ENCODE measurements at places on chromosomes 11 and 22.

DNA sequence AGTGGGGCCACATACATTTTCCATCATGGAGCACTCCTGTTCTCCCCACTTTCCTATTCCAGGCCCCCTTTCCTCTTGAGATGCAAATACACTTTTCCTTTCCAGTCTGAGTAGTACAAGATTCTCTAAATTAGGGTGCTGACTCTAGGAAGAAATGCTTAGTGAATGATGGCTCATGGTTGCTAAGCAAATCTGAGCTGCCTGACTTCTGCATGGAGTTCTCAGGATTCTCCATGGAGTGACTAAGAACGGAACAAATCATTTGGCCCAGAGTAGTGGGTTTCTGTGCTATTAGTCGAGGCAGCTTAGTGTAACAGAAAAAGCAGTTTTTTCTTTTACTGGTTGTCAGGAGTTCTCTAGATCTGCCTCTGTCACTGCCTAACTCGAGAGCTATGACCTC lies 65.4 kb upstream of the NTM start:
- DNase-seq, result no peak

DNA sequence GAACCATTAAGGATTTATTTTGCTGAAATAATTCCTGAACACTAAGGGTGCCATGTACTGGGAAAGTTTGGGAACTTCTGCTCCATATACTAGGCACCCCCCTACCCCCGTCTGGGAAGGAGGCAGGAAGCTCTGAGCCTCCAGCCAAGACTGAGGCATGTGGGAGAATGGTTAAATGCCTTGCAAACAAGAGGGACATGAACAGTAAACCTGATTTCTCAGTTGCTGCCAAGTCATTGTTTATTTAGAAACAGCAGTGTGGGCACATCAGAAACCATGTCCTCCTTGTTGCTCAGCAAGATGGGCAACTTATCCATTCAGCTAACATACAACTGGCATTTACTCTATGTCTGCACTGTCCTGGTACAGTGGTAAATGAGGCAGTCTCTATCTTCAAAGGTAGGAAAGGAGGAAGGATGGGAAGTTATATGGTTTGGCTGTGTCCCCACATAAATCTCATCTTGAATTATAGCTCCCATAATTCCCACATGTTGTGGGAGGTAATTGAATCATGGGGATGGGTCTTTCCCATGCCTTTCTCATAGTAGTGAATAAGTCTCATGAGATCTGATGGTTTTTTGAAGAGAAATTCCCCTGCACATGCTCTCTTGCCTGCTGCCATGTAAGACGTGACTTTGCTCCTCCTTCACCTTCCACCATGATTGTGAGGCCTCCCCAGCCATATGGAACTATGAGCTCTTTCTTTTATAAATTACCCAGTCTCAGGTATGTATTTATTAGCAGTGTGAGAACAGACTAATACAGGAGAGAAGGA lies 459.1 kb downstream of the MIAT start:
- no peak for DNase-seq

- no peak for DNase-seq
Observed at GRCh38 chr11:117808784-117809183, 11.8 kb upstream of the DSCAML1 start.

DNA sequence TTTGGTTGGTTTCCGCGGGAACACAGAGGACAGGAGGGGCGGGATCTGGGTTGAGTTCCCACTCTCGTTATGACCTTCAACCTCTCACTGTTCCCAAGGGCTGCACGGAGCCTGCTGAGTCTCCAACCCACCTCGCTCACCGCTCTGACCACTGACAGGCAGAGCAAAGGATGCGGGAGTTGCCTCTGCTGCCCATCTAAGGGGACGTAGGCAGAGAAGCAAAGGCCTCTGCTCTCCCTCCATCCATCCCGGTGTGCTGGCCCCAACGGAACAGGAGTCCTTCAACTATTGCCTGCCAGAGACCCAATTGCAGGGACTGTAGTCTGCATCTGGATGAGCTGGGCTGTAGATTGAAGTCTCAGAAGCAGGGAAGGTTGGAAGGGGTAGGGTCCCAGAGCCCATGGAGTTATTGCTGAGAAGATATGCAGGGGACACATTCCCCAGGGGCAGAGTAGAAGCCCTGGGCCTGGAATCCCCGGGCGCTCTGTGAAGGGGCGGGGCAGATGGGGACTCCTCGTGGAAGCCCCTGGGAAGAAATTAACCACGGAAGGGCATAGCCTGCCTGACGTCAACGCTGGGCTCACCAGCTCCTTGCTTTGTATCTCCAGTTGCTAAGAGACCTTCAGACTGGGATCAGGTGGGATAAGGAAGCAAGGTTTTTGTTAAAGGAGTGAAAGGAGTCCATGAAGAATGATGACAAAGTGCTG lies 12.7 kb upstream of the FXYD2 start:
- no peak for DNase-seq

DNA sequence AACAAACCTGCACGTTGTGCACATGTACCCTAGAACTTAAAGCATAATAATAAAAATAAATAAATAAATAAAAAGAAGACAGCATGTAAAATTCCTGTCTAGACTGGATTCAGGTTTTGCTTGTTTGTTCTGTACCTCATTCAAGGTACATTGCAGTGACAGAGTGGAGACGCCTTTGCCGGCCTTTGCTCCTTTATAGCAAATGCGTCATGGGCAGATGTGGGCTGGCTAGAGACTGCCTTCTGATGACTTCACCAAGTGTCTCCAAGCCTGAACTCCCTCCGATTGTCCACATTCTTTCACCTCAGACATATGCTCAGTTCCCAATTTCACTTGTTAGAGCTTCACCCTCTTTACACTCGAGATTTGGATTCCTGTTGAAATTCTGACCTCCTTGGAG lies 147.8 kb upstream of the ARHGAP20 start:
- DNase-seq, result no peak

DNA sequence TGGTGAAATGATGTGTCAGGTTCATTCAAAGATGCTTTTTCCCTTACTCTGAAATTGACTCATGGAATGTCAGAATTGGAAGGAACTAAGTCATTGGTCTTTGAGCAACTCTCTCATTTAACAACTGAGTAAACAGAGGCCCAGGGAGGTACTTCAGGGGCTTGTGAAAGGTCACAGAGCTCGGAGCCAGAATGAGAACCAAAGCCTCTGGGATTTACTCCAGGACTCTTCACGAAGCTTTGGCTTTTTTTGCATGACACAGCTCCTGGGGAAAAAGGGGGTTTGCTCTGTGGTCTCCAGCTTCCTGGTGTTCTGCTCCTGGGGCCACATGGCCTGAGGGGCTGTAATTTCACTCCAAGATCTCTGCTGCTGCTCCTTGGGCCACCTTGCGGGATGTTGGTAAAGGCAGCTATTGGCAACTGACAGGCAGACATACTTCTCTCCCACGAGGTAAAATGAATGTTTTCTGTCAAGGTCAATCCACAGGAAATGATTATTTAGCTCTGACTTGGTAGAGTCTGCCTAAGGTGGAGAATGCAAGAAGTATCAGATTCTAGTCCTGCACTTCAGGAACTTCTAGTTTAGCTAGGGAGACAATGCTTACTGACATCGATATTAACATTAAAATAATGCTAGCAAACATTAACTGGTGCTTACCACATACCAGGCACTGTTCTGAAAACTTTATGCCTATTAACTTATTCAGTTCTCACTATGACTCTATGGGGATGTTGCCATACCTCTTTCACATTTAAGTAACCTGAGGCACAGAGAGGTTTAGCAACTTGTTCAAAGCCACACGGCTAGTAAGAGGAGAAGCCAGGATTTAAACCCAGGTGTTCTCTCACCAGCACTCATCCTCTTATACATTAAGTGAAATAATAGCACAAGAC lies 16.1 kb downstream of the PKNOX2 start:
- DNase-seq, result no peak

DNA sequence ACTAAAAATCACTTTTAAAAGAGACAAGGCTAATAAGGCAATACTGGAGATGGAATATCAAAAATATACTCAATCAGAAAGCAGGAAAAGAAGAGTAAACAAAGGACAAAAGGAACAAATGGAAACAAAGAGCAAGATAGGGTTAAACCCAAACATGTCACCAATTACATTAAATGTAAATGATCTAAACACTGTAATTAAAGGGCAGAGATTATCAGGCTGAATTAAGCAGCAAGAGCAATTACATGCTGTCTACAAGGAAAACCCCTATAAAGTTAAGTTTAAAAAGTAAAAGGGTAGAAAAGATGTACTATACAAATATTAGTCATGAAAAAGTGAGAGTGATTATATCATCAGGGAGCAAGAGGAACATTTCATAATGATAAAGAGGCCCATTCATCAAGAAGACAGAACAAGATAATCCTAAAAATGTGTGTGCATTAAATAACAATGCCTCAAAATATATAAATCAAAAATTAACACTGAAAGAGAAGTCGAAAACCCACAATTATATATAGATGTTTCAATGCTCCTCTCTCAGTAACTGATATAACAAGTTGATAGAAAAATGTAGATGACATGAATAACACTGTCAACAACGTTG lies 56.8 kb downstream of the ALX4 start:
- no peak for DNase-seq

- DNase-seq, result peak; percentile 71
Observed at GRCh38 chr11:35618497-35619115, 346 bp downstream of the FJX1 start.

GRCh38 chr11:83835423-83835822 lies 549.3 kb upstream of the CCDC90B start:
- DNase-seq, result no peak

DNA sequence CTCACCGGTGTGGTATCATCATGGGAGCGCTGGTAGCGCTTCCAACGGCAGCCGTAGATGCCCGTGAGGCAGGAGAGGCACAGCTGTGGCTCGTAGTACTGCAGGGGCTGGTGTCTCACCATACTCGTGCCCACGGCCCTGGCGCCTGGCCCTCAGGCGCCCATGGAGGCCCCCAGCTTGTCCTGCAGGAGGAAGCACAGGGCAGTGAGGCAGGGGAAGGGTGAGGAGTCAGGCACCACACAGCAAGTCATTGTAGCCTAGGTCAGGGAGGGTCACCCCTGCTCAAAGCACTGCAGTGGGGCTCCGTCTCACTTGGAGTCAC lies 44.6 kb upstream of the KLHL35 start:
- no peak for DNase-seq

DNA sequence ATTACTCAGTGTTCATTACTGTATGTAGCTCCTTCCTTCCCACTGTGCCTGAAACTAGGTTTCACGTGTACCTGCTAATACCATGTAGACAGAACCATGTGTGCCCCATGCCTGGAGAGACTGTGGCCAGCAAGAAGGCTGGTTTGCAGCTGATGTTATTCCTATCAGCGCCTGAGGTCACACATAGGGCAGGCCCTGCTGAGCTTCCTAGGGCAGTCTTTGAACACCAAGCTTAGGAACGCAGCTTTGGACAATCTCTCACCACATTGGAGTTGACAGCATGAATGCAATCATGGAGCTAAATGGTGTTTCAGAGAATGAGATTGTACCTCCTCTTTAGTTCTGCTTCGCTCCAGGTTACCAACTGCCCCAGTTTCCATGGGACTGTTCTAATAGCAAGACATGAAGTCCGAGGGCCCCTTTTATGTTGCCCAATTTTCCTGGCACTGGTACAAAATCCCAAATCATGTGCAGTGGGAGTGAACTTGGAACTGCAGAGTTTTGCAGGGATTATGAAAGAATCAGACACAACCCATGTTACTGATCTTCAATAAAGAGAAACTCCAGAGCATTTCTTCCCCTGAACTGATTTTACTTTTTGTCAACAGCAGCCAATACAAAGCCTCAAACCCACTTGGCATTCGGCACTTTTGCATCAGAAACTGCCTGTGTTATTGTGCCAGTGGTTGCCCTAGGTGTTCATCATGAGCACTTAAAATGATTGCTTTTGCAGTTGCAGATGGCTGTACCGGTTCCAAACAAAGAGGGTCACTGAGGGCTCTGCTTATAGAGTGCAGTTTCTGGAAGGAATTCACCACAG lies 154.2 kb upstream of the TTC12 start:
- DNase-seq, result peak; percentile 23

GRCh38 chr11:93845181-93846092 lies 5.0 kb downstream of the VSTM5 start:
- DNase-seq, result peak; percentile 70

DNA sequence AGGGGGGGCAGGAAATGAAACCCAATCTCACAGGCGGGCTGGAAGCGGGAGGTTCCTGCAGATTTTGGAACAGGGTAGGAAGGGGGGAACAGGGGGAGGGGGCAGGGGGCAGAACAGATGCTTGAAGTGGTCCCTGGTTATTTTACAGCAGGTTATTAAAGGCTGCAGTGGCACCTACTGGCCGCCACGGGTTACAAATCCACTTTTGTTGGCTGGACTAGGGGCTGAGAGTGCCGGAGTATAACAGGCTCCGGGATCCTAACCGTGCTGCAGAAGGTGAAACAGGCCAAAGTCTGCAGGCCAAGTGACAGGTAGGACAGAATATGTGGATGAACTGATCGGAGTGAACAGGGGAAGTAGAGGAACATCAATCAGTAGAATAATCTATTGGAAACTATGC lies 2.5 kb downstream of the ROBO3 start:
- peak; percentile 77 for DNase-seq

DNA sequence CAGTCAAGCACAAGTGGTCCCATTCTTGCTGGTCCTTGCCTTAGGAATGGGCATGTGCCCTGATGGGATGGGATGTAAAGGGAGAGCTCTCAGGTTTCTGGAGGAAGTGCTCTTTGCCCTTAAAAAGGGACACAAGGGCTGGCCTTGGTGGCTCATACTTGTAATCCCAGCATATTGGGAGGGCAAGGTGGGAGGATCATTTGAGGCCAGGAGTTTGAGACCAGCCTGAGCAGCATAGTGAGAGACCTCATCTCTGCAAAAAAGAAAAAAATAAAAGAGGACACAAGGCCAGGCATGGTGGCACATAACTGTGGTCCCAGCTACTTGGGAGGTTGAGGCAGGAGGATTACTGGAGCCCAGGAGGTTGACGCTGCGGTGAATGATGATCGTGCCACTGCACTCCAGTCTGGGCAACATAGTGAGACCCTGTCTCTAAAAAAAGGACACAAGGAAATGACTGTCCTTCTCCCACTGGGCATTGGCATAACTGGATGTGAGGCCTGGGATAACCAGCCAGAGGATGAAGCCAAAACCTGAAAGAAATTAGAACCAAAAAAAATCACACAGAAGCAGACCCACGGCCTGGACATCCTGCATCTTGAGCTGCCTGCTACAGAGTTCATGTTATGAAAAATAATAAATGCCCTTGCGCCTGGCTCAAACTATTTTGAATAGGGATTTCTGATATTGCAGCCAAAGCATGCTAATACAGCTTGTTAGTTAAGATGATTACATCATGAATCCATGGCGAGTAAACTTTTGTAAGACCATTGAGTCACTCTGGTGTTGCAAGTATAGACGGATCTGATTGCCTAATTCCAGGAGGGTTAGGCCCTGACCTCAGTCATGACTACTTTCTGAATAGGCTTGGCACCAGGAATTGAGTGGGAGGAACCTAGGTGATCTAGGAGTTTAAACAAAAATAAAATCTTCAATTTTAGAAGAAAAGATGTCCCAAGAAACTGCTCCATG lies 12.9 kb upstream of the CRKL start:
- no peak for DNase-seq

GRCh38 chr11:57414612-57415212 lies 12.2 kb downstream of the SLC43A3 start:
- no peak for DNase-seq

GRCh38 chr11:46918083-46918787 lies at the start of gene LRP4:
Gene LRP4 (minus strand): TSS chr11:46918550. CDS start chr11:46918379, 171 bp downstream.
- DNase-seq, result peak; percentile 74

- no peak for DNase-seq
Observed at GRCh38 chr22:49593509-49593908, 234.2 kb downstream of the BRD1 start.

GRCh38 chr11:90855531-90855930 lies 632.7 kb upstream of the CHORDC1 start:
- DNase-seq, result no peak

GRCh38 chr11:61616434-61616833 lies 35.6 kb upstream of the SYT7 start:
- DNase-seq, result no peak
